Activated T-helper 1 cell treated with anti-CD3 and anti-CD28 coated beads, Interleukin-2, amount 50 U/mL, for 16 hours (primary cell): ENCODE measurements at places on chromosomes 12 and 14.

- no peak for DNase-seq
These were observed 21.0 kb downstream of the DIO3 start for GRCh38 chr14:101582294-101582693.

DNA sequence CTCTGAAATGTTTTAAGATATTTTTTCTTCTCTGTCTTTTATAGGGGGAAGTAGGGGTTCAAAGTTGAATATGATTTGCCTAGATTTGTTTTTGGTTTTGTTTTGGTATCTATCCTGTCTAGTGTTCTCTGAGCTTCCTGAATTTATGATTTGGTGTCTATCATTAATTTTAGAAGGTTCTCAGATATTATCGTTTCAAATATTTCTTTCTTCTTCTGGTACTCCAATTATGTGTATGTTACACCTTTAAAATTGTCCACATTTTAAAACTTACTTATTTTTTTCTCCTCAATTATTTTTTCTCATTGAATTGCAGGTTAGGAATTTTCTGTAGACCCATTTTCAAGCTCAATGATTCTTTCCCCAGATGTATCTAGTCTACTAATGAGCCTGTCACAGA is 13.8 kb upstream of the DCN start:
- no peak for DNase-seq

GRCh38 chr12:89493670-89494302 is 30.8 kb downstream of the GALNT4 start:
- no peak for DNase-seq

DNA sequence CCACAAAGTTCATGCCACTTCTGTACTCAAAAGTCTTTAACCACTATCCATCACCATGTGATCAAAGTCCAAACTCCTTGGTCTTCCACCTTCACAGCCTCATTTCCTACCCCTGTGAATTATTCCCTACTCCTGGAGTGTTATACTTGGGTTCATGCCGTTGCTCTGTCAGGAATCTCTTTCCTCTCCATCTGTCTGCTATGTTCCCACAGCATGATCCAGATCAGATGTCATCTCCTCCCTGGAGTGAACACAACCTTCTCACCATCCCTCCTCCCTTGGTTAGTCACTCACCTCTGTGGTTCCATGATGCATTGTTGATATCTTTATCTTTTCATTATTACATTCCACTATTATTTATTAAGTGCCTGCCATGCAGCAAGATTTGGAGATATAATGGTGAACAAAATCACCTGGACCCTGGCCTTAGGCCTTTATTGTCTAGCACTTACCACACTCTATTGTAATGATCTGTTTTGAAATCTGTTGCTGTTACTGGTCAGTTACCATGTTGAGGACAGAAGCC is 22.4 kb downstream of the LACRT start:
- no peak for DNase-seq

DNA sequence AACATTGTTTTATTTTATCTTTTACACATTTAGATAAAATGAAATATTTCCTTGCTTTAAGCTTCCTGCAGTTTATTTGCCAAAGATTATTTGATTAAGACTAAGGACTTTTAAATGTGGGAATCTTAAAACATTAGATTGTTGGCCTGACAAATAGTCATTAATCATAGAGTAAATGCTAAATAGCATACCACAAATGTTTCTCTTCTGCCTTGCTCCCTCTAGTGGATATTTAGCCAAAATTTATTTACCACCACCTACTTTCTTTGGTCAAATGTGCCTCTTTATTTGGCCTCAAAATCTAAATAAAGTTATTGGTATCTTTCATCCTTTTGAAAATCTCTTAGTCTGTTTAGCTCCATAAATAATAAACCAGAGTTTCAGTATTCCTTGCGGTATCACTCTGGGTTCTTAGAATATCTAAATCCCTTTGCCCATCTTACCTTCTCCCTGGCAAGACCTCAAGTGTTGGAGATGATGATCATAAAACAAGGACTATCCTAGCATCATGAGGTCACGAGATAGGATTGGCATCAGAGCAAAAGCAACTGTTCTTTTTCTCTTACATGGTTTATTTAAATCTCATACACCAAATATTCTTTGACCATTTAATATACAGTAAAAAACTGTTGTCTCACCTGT is 150.6 kb upstream of the AEBP2 start:
- no peak for DNase-seq

DNA sequence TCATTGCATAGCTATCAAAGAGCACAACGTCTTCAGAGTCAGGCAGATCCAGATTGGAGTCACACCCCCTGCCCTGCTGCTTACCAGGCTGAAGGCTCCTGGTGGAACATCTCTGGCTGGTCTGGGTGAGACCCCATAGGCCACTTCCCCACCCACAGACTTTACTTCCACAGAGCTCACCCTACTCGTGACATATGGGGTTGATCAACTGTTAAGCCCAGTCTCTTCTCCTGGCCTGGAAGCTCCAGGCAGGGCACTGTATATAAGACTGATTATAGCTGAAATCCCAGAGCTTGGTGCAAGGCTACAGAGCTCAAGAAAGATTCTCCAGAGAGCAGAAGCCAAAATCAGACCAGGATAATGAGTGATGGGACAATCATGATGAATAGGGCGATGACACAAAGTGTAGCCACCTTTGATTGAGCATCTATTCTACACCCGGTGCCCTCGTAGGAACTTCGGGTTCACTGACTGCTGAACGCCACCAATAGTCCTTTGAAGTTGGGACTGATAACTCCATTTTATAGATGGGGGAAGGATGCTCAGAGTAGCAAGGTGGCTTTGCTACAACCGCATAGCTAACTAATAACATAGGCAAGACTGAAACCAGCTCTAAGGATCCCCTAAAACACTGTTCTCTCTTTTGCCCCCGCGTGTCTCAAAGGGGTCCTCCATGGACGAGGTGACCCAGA is 287.8 kb downstream of the BCL11B start:
- no peak for DNase-seq

GRCh38 chr14:105413544-105413886 is 6.1 kb upstream of the MTA1 start:
- no peak for DNase-seq

GRCh38 chr12:124774462-124775167 is 89.0 kb downstream of the SCARB1 start:
- no peak for DNase-seq

- DNase-seq = no peak
These were observed 85.3 kb upstream of the PARP11 start for GRCh38 chr12:3958534-3958933.

GRCh38 chr14:52663850-52664249 is 31.5 kb downstream of the ERO1A start:
- DNase-seq = no peak

DNA sequence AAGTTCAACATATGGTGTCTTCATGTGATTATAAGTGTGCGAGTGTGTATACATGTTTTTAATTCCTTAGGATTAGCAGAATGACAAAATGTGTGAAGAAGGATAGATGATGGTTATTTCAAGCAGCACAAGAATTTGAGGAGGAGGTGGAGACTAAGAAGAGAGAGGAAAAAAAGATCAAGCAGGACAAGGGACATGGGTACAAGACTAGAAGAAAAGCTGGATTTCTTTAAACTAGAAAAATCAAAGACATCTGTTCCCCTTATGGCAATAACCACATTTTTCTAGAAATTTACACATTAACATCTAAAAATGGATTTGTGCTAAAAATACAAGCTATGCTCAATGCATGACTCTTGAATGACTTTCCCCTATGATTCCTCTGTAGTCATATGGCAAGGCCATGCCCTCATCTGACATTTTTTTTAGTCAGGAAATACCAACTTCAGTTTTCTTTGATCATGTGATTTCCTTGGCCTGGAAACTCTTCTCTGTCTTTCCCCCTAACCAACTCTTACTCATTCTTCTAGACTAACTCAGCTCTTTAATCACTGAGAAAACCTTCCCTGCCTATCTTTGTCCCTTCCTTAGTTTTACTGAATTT is 435.8 kb downstream of the NRXN3 start:
- no peak for DNase-seq

DNA sequence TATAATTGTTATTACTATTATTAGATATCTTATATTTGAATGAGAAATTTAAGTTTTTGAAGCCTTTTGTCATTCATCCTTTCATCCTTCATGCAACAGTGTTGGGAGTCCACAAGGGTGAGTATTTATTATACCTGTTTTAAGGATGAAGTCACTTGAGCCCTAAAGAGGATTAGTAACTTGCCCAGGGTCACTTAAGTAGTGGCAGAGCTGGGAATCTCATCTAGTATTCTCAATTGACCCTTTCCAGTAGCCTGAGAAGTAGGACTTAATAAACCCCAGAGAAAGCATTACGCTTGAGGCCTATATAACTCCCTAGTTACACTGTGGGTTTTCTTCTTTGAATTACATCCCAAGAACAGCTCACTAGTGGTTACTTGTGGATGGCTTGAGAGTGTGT is 119.8 kb downstream of the SRGAP1 start:
- DNase-seq = no peak

DNA sequence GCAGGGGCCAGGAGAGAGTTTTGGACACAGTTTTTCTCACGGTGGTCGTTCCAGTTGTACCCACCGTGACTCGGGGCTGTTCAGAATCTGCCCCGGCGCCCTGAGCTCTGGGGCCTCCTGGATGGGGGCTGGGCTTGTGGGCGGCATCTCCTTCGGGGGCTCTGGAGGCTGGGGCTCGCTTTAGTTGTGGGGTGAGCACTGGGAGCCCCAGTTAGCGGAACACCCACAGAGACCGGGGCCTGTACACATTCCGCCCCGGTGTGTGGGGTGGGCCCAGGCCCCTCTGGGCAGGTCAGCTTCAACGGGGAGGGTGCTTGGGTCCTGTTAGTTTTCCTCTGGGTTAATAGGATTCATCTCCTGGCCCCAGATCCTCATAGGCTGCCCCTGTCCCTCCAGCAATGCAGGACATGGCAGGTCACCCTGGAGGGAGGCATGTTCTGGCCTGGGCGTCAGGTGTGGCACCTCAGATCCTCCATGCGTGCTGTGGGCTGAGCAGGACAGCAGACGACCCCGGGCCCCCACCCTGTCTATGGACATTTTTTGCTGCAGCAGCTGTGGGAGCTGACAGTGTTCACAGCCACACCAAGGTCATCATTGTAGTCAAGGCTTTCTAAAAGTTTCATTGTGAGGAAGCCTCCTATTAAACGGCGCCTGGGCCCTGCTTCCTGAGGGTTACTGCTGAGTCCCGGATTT is 393.2 kb downstream of the TMEM121 start:
- no peak for DNase-seq

DNA sequence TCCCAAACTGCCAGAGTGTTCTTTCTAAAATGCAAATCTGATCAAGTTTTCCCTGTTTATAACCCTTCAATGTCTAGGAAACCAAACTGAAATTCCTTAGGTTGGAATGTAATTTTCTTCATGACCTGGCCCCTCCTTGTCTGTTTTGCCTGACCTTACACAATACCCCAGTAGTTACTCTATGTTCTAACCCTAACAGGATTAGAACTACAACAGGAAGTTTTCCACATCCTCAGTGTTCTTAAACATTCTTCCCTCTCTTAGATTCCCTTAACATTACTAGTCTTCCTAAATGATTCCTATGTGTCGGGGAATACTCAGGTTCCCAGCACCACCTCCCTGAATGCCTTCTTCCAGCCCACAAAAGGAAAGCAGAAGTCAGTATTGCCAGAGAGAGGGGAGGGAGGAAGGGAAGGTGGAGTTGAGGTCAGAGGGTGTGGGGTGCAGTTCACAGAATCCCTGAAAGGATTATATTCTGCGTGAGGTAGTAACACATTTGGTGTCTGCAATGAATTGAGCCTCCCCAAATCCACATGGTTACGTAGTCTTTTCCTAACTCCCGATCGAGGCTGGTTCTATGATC is 72.6 kb downstream of the BBS10 start:
- DNase-seq = no peak

- no peak for DNase-seq
These were observed 12.1 kb downstream of the GPRC5D start for GRCh38 chr12:12939888-12940287.

DNA sequence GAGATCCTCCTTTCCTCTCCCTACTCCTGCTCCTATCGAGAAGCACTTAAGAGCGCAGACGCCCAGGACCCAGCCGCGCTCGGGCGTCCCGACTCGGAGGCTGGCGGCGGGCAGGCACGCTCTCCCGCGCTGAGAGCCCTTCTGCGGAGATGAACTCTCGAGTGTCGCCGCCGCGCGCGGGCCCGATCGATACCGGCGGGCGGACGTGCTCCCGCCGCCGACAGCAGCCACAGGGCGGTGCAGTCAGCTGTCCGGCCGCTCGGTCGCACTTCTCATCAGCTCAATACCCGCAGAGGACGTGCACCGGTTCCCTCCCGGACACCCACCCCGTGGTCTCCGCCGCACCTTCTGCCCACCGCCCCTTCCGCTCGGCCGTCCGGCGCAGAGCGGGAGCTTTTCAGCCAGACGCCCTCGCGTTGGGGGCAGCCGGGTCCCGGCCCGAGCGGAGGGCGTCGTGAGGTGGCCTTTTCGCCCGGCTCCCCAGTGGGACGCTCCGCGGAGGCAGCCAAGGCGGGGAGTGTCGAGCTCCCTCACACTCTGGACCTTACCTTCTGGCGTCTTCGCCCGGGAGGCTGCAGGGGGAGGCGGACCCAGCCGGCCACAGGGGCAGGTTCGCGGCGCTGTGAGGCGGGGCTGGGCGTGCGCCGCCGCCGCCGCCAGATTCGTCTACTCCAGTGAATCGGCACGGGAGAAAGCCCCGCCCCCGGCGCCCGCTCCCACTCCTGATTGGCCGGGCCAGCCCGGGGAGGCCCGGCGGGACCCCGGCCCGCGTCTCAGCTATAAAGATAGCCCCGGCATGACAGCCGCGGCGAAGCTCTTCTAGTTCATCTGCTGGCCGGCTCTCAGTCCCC is at the start of gene INSM2:
Gene INSM2 (plus strand): TSS at position 808 of the 851 bp plus-strand sequence. CDS start 89 bp downstream, outside the sequence.
- no peak for DNase-seq

DNA sequence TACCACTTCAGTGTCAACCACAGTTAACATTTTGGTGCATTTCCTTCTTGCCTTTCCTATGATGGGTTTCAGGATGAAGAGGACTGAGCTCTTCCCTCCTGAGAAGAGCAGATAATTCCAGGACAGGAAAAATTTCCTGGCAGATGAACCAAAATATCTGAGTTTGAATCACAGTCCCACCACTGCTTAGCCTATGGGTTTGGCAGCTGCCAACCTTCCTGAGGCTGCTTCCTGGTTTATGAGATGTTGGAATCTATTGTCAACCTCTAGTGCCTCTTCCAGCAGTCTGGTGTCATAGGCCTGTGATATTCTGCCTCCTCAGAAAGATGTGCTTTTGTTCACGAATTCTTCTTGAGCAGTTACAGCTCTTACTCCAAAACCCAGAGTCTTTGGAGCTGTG is 197.4 kb upstream of the FRMD6 start:
- DNase-seq = no peak

- no peak for DNase-seq
These were observed 52.9 kb downstream of the TECPR2 start for GRCh38 chr14:102415671-102416070.

DNA sequence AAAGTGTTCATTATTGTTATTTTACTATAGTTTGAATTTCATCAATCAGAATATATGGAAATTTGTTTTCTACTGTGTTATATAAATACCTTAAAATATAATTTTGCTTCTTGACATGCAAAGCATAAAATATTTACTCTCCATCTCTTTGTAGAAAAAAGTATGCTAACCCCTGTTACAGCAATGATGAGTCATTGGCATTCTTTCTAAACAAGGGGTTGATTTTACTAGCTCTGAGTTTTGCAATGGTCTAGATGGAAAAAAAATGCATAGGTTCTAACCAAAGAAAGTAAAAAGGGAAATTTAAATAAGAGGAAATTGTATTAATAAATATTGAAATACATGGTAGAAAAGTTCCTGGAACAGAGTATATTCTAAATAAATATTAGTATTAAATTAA is 990.2 kb upstream of the ATXN7L3B start:
- DNase-seq = no peak

- DNase-seq = no peak
These were observed 4.3 kb downstream of the RACGAP1 start for GRCh38 chr12:50021031-50021430.

- DNase-seq = no peak
These were observed 1.2 kb downstream of the PLEKHD1 start for GRCh38 chr14:69485701-69486100.
